ENCODE measurements at places on chromosomes 3 and 15. TPM values are rescaled to one million over a fixed set of nuclear protein-coding genes. Genes with fewer than 3 reads are reported as not detected.

Gene GOLGA8G
- total RNA-seq, result not detected

Gene TMEM158
- 0.52 TPM for total RNA-seq

Gene TGM4
- not detected for total RNA-seq

Gene ERICH6
- not detected for total RNA-seq

Gene MNS1
- total RNA-seq, result 0.52 TPM

Gene CHDH
- total RNA-seq, result 0.52 TPM

Gene PCNP
- 72.0 TPM for total RNA-seq

Gene ONECUT1
- not detected for total RNA-seq

Gene PLAAT1
- total RNA-seq, result 14.6 TPM

All from skeletal muscle tissue (tissue), 5 donors.